Parietal lobe (tissue), 2 donors: ENCODE measurements at places on chromosomes 4 and X. TPM values are rescaled to one million over a fixed set of nuclear protein-coding genes. Genes with fewer than 3 reads are reported as not detected.

Gene ZCCHC18
- total RNA-seq, result 18.2 TPM

Gene FAAH2
- total RNA-seq, result 9.4 TPM

Gene CCNG2
- 114 TPM for total RNA-seq

Gene FANCB
- total RNA-seq, result 11.6 TPM

Gene MAGEB1
- not detected for total RNA-seq

Gene USP27X
- total RNA-seq, result 13.1 TPM

Gene DMRTC1B
- 0.94 TPM for total RNA-seq

Gene STAP1
- not detected for total RNA-seq

Gene EMCN
- total RNA-seq, result 2.2 TPM

Gene CT83
- not detected for total RNA-seq

Gene PASD1
- not detected for total RNA-seq

Gene NSG1
- total RNA-seq, result 220 TPM

Gene BEX2
- total RNA-seq, result 111 TPM

Gene RWDD4
- total RNA-seq, result 16.6 TPM

Gene ARMCX6
- 23.2 TPM for total RNA-seq

Gene YIPF7
- 2.5 TPM for total RNA-seq

Gene LAS1L
- total RNA-seq, result 24.7 TPM

Gene FHL1
- total RNA-seq, result 163 TPM

Gene IDS
- total RNA-seq, result 153 TPM
